ENCODE measurements at places on chromosomes 11 and 22.
A peak's percentile ranks its signal among the peaks of the same experiment; 100 is the strongest.

DNA sequence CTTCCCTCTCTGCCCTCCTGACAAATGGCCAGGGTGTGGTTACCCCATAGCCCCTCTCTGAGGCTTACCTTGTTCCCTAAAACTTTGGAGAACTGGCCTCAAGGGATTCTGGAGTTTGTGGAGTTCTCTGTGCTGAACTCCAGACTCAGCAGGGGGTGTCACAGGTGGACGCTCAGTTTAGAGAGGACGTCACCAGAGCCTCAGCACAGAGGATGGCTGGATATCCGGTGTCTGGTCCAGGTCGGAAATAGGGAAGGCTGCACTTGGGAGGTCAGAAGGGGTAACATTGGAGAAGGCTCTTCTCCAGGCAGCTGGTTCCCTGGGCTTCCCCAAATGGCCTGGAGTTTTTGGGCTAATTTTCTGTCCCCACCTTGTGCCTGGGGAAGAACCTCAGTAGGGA is 64.2 kb downstream of the ADAMTS15 start:
- no peak for DNase-seq

GRCh38 chr11:114060392-114061047 is 1.0 kb downstream of the ZBTB16 start:
- DNase-seq = peak; percentile 50

DNA sequence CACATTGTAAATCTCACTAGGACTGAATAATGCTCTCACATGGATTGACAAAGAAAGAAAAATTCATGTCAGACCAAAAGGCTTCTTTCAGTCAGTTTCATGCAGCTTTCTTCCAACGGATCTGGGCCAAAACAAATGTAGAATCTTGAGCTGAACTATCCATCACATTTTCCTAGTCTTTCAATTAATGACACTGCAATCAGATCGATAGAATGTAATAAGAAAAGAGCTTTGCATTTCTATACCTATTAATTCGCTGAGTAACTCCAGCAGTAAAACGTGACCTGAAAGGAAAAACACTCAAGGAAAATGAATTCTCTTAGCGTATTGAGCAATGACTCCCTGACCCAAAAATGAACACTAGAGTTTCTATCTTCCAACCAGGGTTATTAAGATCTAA is 194.8 kb upstream of the BLID start:
- no peak for DNase-seq

GRCh38 chr11:134433251-134433650 is 21.2 kb upstream of the B3GAT1 start:
- no peak for DNase-seq

DNA sequence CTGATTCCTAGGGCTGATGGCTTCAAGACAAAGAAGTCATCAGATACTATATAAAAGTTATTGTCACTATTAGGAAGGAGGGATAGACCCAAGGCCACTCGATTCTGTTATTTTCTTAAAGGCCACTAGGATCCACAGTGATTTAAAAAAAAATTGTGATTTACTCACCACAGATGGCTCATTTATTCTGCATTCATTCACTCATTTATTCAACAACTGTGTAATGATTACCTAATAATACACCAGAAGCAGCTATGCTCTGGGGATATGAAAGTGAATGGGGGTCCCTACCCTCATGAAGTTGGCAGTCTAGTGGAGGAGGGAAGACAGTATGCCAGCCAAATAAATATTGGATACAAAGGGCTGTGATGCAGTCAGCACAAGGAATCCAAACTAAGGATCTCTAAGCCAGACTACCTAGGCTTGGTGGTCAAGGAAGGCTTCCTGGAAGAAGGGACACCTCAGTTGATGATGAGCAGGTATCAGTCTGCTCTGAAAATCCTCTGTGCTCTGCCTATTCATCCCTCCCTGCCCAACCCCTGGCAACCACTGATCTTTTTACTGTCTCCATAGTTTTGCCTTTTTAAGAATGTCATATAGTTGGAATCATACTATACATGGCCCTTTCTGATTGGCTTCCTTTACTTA is 110.5 kb downstream of the NAT10 start:
- no peak for DNase-seq

GRCh38 chr11:95371153-95371552 is 140.2 kb upstream of the SESN3 start:
- DNase-seq = no peak

DNA sequence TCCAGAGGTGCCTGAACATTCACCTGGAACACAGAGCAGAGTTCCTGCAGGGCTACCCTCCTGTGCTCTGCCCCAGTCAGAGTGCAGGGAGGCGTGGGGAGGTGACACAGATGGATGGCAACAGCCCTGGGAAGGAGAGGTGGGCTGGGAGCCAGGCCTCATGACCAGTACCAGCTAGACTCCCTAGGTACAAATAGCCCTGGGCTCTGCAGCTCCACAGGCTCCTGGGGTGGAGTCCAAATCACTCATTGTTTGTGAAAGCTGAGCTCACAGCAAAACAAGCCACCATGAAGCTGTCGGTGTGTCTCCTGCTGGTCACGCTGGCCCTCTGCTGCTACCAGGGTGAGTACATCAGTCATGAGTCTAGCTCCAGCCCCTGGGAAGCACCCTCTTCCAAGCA is at the start of gene SCGB1D2:
SCGB1D2 (plus strand) TSS at position 219 of the 400 bp plus-strand sequence; CDS start at position 288, 69 bp downstream.
- DNase-seq = no peak

- peak; percentile 92 for DNase-seq
Observed at GRCh38 chr22:49962012-49962750, 1.6 kb downstream of the PIM3 start.

GRCh38 chr11:30312243-30312642 is 10.7 kb upstream of the ARL14EP start:
- DNase-seq = no peak

- no peak for DNase-seq
Observed at GRCh38 chr11:61168042-61168688, 6.9 kb upstream of the VPS37C start.

GRCh38 chr22:43213051-43213450 is 26.1 kb upstream of the TTLL12 start:
- DNase-seq = no peak

DNA sequence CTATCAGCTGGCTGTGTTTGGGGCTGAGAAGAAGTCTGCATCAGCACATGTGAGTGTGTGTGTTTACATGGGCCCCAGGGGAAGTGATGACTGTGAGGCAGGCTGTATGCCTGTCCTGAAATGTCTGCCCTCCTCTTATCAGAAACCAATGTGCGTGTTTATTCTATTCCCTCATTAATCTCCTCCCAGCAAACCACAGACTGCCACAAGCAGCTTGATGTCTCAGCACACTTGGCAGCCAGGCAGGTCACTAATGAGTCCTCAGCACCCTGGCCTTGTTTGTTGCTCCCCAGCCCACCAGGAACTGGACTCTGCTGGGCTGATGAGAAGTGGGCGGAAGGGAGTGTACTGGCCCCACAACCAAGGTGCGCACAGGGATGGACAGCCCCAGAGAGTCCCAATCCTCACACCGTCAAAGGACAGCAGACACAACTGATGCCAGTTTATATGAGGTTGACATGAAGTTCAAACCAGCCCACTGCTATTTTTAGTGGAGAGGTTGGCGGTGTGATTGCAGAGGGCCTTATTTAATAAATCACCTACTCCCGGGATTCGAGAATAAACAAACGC is 225.8 kb downstream of the ETS1 start:
- DNase-seq = no peak

DNA sequence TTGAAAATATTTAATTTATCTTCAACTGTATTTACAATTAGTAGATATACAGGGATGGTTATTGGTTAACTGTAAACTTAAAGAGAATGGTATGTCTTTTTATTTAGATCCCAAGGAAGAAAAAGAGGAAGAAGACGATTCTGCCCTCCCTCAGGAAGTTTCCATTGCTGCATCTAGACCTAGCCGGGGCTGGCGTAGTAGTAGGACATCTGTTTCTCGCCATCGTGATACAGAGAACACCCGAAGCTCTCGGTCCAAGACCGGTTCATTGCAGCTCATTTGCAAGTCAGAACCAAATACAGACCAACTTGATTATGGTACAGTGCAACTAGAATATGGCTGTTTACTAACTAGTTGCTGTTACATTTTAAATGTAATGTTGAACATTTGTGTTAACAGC is 12.7 kb upstream of the CNTF start:
- DNase-seq = no peak

DNA sequence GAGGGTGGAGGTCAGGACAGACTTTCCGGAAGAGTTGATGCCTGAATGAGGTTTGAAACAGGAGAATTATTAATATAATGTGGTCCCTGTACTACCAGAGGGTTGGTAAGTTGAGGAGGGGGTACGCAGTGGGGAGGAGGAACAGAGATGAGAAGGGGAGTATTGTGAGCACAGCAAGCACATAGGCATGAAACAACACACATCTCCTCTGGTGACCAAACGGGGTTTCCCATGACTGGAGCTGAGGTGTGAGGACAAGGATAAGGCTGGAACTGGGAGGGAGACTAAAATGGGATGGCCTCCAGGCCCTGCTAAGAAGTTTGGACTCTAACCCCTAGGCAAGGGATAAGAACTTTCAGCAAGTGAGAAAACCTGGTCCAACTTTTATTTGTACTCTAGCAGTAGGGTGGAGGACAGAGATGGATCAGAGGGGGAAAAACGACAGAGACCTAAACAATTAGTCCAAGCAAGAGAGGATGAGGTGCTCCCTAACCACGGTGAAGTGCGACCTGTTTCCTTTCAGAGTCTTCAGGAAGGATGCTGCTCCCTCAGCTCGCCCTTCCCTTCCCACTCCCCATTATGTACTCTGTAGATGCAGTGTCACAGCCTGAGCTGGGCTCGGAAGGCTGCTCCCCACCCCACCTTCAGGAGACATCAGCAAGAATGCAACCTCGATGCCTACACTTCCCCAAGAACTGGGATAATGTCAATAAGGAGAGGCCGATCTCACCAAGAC is 59.2 kb downstream of the BTG4 start:
- DNase-seq = no peak

GRCh38 chr11:111582881-111583280 is 19.4 kb upstream of the SIK2 start:
- DNase-seq = no peak

DNA sequence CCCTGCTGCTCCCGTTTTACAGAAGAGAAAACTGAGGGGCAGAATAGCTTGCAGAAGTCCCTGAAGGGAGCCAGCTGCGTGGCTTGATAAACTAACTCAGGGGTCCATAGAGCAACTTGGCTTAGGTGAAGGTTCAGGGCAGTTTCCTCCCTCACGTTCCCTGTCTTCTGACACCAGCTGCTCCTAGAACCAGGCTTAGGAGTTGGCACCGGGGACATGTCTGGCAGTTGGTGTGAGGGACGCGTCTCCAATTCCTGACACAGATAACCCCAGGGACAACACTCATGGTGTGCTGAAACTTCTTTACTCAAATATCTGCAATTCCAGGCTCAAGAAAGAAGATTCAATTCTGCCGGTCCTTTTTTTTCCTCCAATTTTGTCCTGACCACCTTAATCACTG is 85.7 kb downstream of the DSCAML1 start:
- no peak for DNase-seq

DNA sequence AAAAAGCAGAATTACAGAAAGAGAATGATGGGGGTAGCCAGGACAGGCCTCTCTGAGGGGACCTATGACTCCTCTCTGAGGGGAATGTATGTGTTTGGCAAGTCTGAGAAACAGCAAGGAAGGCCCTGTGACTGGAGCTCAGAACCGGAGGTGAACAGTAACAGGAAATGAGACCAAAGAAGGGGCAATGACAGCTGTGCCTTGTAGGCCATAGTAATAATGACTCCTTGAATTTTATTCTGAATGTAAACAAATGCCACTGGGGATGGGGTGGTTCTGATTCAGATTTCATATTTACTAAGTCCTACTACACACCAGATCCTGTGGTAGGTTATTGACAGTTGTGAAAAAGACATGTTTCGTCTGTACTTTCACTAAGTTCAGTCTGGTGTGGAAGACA is 52.8 kb upstream of the APOA1 start:
- DNase-seq = no peak

- DNase-seq = no peak
Observed at GRCh38 chr11:102551169-102551781, 20.7 kb upstream of the MMP7 start.

GRCh38 chr22:35818897-35819296 is 101.2 kb downstream of the APOL5 start:
- DNase-seq = no peak

DNA sequence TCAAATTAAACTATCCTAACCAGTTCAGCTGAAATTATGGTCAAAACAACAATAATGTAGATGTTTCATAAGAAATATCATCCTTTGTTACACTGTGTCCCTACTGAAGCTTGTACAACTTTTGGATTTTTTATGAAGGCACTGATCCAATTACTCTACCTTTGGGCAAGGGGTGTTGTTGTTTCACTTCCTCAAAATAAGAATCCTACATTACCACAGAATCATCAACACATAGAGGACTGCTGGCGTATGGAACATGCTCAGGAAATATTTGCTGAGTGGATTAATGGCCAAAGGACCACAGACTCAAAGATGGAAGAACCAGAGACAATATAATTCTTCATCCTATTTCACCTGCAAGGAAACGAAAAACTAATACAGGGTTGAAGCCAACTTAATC is 907.5 kb upstream of the CCDC90B start:
- no peak for DNase-seq

DNA sequence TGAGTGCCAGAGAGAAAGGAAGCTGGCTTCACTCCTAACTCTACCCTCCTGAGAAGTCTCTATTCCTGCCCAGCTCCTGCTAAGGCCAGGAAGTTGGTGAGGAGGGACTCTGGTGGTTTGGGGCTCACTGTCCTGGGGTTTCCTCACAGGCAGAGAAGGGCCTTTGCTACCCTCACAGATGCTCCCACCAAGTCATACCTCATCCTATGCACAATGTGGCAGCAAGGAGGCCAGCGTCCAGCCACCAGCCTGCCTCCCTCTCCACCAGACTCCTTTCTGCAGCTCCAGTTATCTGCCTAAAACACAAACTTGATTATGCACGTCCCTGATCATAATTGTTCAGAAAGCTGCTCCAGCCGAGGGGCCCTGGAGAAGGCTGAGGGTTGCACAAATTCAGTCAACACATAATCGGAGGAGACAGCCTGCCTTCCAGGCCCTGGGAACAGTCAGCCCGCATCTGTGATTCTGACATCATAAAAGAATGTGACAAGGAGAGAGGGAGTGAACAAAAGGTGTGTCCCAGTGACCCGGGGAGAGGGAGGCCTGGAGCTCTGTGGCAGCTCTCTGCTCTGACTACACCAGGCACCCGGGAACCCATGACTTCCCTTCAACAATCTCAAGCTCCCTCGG is 28.8 kb downstream of the DKK3 start:
- DNase-seq = no peak

- DNase-seq = no peak
Observed at GRCh38 chr11:72828081-72828567, 13.9 kb downstream of the ATG16L2 start.

- DNase-seq = no peak
Observed at GRCh38 chr11:114279792-114280546, 16.2 kb upstream of the NNMT start.

- no peak for DNase-seq
Observed at GRCh38 chr22:45597460-45598192, 74.0 kb upstream of the ATXN10 start.

DNA sequence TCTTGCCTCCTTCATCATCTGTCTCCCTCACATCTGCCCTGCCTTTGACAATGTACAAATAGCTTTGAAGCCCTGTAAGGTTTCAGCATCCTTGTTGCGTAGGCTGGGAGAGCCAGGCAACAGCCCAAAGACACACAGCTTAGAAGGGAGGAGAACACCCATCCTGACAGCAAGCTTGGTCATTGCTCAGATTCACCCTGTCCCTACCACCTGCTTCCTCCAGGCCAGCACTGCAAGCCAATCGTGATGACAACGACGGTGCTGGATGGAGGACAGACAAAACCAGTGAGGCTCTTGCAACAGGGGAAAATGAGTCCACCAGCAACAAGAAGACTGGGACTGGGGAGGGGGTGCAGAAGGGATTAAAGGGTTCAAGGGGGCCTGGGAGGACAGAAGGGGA is 32.9 kb upstream of the CD5 start:
- no peak for DNase-seq
